ENCODE measurements at places on chromosomes 5 and 9. TPM values are rescaled to one million over a fixed set of nuclear protein-coding genes. Genes with fewer than 3 reads are reported as not detected.

GRCh38 chr9:3331801-3332200, 194.0 kb downstream of the RFX3 start:
- no peak overlapping the region for H3K27ac ChIP-seq
- H3K36me3 ChIP-seq: no peaks in the 10 kb centered on the region
- no peak for DNase-seq
- no peaks in the 10 kb centered on the region for H3K4me1 ChIP-seq
- H3K4me3 ChIP-seq: no peak overlapping the region

- H3K27ac ChIP-seq: no peak overlapping the region
- no peak for DNase-seq
- no peaks in the 10 kb centered on the region for H3K36me3 ChIP-seq
- no peaks in the 10 kb centered on the region for H3K4me1 ChIP-seq
These were observed 199.4 kb downstream of the FBN2 start for GRCh38 chr5:128338649-128339048.

Gene PITX1
- 0.39 TPM for total RNA-seq

Gene CRB2
- 0.15 TPM for total RNA-seq

DNA sequence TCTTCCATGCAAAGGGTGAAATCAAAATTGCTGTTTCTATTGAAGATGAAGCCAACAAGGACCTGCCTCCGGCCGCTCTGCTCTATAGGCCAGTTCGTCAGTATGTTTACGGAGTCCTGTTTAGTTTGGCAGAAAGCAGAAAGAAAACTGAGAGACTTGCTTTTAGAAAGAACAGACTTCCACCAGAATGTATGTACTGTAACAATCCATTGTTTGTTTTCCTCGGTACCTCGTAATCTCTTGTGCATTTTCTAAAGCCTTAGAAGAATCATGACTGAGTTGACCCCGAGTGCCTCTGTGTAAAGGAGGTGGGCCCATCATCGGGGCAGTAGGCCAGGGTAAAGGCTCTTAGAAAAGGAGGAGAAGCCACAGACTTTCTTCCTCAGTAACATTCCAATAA, 44.2 kb upstream of the PHF2 start:
- H3K27ac ChIP-seq: no peak overlapping the region
- no peak for DNase-seq
- no peak overlapping the region for H3K4me3 ChIP-seq
- peaks cover 3% of the 10 kb centered on the region for H3K4me1 ChIP-seq

DNA sequence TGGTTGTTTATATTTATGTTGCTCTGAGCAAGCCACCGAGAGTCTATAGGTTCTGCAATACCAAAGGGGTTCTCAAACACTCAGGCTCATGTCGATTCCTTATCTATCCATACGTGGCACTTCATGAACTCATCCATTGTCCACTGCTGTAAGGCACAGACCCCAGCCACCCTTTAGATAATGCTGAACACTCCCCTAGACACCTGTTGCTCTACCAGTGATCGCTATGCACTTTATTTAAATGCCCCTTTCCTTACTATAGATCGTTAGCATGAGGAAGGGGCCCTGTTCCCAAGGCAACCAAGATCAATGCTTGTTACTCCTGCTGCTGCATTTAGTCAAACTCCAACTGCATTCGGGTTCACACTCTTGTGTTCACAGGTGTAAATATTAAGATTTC, 171.9 kb downstream of the PAM start:
- no peaks in the 10 kb centered on the region for H3K27me3 ChIP-seq
- H3K27ac ChIP-seq: no peak overlapping the region
- H3K36me3 ChIP-seq: peaks cover 2% of the 10 kb centered on the region
- no peak overlapping the region for H3K4me3 ChIP-seq
- peaks cover 14% of the 10 kb centered on the region for H3K4me1 ChIP-seq

Measured in aorta (tissue), 5 donors.